ENCODE measurements at places on chromosomes 16 and 17.

- no peak for DNase-seq
These were observed 111.0 kb downstream of the ENGASE start for GRCh38 chr17:79185671-79186070.

- DNase-seq, result no peak
These were observed 1161.5 kb downstream of the CDH11 start for GRCh38 chr16:63960321-63960720.

GRCh38 chr16:2910441-2910969 lies 1.2 kb upstream of the FLYWCH1 start:
- no peak for DNase-seq

GRCh38 chr17:27242951-27243350 lies 51.0 kb upstream of the WSB1 start:
- DNase-seq, result no peak

GRCh38 chr16:85002099-85002541 lies 9.2 kb downstream of the ZDHHC7 start:
- DNase-seq, result no peak

DNA sequence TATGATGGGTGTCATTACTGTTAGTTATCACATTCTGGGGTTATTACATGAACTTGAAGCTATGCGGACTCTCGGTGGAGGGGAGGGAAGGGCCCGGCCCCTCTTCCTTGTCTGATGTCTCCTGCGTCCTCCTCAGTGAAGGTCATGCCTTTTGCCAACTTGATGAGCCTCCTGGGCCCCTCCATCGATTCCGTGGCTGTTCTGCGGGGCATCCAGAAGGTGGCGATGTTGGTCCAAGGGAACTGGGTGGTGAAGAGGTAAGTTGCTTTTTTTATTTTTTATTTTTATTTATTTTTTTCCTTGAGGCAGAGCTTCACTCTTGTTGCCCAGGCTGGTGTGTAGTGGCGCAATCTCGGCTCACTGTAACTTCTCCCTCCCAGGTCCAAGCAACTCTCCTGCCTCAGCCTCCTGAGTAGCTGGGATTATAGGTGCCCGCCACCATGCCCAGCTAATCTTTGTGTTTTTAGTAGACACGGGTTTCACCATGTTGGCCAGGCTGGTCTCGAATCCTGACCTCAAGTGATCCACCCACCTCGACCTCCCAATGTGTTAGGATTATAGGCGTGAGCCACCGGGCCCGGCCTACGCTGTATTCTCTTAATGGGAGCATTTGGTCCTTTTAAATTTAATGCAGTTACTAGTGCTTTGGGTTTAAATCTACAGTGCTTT lies 21.6 kb downstream of the POLR3E start:
- peak; percentile 62 for DNase-seq

- no peak for DNase-seq
These were observed 19.5 kb upstream of the GSE1 start for GRCh38 chr16:85593494-85594221.
